ENCODE measurements at places on chromosomes 3 and 15.

DNA sequence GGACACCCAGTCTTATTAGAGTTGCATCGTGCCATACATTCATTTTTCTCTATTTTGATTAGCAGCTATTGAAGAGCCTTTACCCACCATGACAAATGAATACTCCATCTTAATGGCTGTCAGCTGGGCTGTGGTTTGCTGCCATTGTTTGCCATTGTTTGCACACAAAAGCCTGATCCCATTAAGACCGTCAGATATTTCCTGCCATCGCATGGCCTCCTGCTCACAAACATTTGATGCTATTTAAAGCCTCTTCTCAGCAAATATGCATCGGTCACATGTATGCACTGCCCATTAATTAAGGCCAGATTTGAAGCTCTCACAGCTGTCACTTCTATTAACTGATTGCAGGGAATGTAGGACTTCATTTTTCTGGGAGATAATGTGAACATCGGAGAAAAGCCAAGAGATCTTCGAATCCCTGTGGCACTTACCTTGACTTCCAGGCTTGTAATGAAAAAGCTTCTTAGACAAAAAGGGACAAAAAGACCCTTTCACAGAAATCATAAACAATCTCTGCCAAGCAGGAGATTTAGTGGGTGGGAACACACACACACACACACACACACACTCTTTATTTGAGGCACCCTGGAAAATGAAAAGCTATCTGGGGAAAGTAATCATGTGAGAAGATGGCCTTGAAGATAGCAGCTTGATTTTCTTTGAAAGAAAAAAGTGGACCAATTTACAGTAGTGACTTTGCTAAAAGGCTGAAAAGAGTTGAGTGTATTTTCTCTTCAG lies 175.4 kb upstream of the NR2E3 start:
- no peak for DNase-seq

DNA sequence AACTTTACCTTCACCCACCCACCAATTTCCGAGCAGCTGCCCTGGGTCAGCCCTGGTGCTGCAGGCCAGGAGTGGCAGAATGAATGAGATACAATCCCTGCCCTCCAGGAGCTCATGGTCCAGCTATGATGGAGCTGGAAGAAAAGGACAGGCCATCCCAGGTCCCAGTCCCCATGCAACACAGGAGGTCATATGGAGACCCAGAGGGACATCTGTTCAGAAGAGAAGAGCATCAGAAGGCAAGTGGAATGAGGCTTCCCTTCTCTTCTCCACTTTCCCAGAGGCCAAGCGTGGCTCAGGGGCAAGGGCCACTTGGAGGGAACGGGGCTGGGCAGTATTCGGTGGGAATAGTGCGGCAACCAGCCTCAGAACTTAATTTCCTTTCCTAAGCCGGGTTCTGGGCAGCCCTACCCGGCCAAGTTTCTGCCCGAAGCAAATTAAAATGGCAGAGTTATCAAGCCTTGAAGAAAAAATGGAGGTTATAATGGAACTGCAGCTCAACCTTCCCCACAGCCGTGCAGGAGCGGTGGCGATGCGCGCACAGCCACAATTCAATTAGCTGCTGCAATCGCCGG lies 35.9 kb downstream of the TLE3 start:
- DNase-seq, result no peak

DNA sequence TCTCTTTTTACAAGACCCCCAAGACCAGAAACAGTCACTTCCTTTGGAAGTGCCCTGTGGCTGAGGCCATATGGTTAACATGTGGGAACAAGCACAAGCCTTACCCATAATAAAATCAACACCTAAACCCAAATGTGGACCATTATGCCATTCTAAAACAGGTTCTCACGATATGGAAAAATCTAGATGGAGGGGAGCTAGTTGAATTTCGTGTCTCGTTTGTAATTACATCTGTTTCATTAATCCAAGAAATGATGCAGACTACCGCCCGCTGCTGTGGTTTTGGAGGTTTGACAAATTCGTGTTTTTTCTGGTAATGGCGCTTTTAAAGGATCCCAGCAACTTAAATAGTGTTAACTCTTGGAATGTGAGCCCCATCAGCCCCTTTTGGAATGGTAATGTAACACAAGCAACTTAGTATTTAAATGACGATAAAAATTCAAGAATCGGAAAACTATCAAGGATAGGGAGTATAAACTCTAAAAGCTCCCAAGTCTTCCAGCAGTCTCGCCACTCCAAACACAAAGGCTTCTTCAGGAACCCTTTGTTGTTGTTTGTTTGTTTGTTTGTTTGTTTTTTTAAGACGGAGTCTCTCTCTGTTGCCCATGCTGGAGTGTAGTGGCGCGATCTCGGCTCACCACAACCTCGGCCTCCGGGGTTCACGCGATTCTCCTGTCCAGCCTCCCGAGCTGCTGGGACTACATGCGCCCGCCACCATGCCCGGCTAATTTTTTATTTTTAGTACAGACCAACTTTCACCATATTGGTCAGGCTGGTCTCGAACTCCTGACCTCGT lies 1.1 kb downstream of the CNBP start:
- no peak for DNase-seq

GRCh38 chr3:88231632-88232031 lies 81.9 kb downstream of the C3orf38 start:
- DNase-seq, result no peak

DNA sequence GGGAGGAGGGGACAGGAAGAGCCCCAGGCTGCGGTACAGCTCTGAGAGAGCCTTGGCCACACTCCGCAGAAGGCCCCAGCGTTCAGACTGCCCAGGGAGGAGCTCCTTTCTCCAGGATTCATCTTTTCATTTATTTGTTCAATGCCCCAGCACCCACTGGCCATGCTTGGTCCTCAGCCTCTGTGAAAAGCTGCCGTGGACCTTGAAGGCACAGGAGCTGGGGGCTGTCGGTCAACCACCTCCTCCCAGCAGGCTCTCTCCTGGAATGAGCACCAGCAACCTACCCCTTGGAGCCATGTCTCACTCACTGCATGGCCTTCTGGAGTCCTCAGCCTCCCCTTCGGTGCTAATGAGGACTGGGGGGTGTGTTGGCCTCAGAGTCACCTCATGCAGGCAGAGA lies 21.6 kb upstream of the PRR23E start:
- no peak for DNase-seq

DNA sequence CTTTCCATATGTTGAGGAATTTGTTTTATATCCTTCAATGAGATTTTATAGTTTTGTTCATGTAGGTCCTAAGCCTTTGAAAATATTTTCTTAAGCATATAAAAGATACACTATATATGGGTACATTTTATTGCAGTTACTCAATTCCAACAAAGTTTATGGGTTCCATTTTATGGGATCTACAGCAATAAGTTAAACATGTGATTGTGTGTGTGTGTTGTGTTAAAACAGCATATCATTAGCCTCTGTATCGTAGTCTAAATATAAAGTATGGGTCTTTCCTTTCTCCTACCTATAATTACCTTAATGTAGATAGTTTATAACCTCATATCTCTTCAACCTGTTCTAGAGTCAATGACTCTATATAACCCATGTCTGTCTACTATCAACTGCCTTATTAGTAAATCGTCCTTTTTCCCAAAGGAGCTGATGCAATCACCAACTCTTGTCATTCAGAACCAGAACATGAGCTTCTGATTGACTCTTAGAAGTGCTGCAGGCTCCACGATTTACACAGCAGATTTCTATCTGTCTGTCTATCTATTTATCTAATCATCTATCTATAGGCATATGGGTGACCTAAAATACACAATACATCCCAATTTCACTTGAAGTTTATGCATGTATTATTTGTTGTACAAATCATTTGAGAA lies 512.6 kb upstream of the CBLB start:
- DNase-seq, result no peak

- DNase-seq, result peak; percentile 65
These were observed at the start of gene RTP4 for GRCh38 chr3:187368251-187369088. TSS of gene RTP4 (plus strand) at chr3:187368385. CDS start at chr3:187368442, 57 bp downstream.

GRCh38 chr15:25092661-25093060 lies 137.9 kb downstream of the SNRPN start:
- DNase-seq, result no peak

DNA sequence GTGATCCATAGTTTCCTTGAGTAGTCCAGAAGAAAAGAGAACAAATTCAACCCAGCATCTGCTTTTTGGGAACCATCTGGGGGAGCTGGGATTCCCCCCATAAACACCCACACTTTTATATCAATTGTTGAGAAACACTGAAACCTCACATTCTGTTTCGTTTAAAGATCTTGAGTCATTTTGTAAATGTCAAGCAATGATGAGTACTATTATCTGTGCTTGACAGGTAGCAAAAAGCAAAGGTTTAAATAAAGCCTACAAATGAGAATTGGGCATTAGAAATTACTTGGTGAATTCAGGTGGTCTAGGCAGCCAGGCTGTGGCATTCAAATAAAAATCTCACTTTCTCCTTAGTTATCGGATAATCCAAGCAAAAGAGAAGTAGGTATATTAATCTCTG lies 75.7 kb downstream of the TMEM266 start:
- no peak for DNase-seq

GRCh38 chr3:126245811-126246727 lies 65.7 kb upstream of the ALDH1L1 start:
- no peak for DNase-seq

- peak; percentile 47 for DNase-seq
These were observed at the start of gene RBMS3 for GRCh38 chr3:29280404-29281093. TSS of gene RBMS3 (plus strand) at chr3:29281071.

GRCh38 chr3:168338161-168338560 lies 242.4 kb upstream of the GOLIM4 start:
- no peak for DNase-seq

DNA sequence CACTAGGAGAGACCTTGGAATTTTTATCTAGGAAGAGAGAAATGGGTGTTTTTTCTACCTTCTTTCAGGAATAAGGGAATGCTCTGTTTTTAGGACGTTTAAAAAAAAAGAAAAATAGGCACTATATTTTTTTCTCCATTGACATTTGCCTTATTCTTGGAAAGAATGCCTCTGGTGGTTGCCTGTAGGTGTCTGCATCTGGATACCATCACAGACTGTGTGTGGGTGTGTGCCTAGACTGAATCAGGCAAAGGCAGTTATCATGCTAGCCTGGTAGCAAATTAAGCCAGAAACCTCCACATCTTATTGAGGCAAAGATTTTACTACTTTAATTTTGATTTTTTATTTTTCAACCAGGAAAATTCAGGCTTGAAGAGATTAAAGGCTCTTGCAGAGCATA lies 513.6 kb upstream of the KCNMB2 start:
- DNase-seq, result no peak
